Stimulated activated CD4-positive, alpha-beta T cell treated with anti-CD3 and anti-CD28 coated beads, Interleukin-4, amount 100 ng/mL, for 24 hours (primary cell): ENCODE measurements at places on chromosomes 1 and 21.

DNA sequence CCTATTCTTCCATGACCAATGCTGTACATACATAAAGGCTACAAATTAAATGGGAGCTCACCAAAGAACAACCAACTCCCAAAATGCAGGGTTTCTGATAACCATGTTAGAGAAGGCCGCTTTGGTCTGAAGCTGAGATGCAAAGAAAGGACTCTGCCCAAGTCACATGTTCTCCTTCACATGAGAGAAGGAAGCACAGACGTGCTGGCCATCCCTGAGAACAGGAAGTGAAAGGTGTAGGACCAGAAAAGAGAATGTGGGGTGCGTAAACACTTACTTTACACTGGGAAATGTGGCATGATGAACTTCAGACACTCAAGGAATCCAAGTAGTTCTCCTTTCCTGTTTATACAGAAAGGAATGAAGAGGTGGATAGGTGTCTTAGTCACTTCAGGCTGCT is 31.7 kb upstream of the TADA1 start:
- no peak for DNase-seq

GRCh38 chr1:8239039-8239305 is 78.9 kb upstream of the SLC45A1 start:
- DNase-seq = no peak

GRCh38 chr1:151175863-151176262 is at the start of gene TMOD4:
Gene TMOD4 (minus strand): TSS chr1:151175981. CDS start chr1:151174875, 1,106 bp downstream.
- DNase-seq = no peak

DNA sequence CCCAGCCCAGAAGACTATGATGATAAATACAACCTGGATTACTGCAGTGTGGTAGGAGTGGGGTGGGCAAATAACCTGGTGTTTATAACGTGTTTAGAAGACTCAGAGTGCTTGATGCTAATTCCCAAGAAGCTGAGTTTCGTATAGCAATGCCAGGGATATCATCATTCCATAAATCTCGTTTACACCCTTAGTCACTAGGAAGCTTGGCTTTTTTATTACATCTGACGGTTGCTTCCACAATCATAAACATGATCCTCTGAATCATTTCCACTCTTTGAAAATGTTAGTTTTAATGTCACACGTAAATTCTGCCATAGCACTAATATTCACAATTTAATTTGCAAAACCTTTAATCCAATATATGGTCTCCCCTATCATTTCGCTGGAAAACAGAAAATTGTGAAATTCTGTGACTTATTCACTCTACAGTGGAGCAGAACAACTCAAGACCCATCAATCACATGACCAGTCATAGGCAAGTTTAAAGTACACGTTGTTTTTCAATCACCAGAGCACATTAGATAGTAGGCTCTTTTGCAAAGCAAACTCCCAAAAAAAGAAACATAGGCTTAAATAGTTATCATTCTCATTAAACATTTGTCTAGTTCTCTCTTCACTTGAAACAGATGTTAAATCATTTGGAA is 321.0 kb downstream of the LTN1 start:
- no peak for DNase-seq

DNA sequence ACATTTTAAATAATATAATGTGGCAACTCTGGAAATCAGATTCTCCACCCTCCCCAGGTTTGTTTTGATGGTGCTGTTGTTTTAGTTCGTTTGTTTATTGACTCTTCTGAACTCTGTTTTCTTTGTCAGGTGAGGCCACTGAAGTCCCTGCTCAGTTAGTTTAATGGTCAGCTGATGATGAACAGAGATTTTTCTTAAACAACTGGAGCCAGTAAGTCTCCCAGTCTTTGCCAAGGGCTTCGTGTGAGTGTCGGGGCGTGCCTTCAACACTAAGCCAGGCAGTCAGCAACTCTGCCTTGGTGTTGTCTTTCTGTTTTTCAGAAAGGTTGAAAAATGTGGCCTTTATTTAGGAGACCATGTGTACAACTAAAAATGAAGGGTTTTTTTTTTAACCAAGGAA is 58.9 kb downstream of the TEX35 start:
- no peak for DNase-seq

DNA sequence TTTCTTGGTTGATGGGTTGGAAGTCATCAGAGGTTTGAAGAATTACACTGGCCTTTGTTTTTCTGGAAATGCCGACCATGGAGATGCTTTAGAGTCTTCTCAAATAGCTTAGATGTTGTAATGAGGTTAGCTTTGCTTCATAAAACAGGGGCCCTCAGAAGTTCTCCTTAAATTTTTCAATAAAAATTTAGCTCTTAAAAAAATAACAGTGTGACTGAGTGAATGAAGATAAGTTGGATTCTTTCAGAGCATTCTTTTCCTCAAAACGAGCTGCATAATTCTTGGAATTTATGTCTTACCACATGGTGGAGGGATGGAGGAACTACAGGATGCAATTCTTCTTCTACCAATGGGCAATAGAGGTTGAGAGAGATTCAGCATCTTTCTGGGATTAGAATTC is 23.4 kb downstream of the SYT11 start:
- DNase-seq = no peak

- no peak for DNase-seq
These were observed 13.4 kb upstream of the HMCN1 start for GRCh38 chr1:185720633-185721272.

- no peak for DNase-seq
These were observed 15.7 kb upstream of the CPT2 start for GRCh38 chr1:53180951-53181350.

DNA sequence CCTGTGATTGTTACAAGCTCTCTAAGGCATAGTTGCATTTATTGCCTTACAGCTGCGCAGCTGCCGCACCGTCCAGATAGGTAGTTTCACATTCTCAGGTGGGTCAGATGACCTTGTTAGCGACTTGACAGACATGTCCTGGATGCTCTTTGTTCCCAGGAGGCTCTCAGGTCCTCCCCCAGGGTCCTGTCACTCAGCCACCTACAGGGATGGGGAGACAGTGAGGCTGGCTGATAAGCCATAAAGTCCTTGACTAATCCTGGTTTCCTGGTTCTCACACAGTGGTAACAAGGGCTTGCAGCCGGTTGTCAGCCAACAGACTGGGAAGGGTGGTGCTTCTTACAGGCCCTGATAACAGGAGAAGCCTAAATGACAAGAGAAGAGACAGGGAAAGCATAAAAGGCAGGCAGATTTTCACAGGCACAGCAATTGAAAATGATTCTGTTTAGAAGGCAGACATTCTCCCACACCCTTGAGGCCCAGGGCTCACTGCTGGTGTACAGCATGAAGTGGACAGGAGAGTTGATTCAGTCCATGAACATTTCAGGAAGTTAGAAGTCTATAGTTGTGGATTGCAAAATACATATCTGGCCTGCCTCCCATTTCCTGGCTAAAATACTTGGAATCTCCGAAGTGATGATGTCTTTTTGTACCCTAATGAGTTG is 2.9 kb downstream of the ARF1 start:
- DNase-seq = no peak

DNA sequence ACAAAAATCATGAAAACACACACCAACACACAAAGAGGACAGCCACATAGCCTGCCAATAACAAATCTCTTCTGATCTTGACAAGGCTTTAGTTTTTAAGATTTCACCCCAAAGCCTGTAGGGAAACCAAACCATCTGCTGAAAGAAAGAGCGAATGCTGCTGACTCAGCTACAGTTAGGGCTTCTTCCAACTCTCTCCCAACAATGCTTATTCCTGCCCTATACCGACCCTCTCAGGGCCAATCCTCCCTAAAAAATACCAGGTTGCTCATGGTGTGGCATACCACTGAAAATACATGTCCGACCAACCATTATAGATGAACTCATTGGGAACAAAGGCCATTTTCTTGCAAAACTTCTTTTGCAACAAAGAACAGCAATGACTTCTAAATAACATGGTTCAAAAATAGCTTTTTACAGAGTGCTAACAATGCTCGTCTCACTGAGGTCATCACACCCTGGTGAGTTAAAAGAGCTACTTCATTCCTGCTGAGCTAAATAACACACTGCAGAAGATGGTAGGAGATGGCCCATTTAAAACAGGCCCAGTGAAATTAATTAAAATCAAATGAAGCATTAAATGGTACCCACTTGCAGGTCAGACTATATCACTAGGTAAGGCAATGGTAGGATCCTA is 86.1 kb downstream of the KIAA0319L start:
- DNase-seq = no peak

GRCh38 chr21:36780861-36781260 is 81.9 kb downstream of the SIM2 start:
- no peak for DNase-seq

DNA sequence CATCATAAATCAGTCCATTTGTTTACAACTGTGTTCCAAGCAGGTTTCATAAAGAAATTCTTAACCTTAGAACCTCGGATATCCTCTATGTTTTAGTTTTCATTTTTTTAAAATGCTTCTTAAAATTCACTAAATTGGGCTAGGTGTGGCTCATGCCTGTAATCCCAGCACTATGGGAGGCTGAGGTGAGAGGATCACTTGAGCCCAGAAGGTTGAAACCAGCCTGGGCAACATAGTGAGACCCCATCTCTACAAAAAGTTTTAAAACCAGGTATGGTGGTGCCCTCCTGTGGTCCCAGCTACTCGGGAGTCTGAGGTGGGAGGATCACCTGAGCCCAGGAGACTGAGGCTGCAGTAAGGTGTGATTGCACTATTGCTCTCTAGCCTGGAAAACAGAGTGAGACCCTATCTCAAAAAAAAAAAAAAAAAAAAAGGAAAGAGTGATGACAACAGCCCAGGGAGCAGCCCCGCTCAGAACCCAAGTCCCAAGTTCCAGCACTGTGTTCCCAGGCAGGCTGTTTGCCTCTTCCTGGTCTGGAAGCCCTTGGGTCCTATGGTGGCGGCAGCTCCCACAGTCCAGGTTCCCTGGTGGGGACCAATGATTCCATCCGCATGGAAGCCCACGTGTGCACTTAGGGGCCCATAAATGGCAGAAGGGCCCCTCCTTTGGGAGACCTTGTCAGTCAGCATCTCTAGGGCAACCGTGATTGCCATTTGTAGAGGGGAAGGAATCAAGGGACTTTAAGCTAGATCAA is 24.7 kb upstream of the SPSB1 start:
- no peak for DNase-seq

GRCh38 chr1:198520524-198521254 is 19.8 kb downstream of the ATP6V1G3 start:
- no peak for DNase-seq

GRCh38 chr1:222539951-222540597 is 7.8 kb downstream of the HHIPL2 start:
- DNase-seq = no peak

DNA sequence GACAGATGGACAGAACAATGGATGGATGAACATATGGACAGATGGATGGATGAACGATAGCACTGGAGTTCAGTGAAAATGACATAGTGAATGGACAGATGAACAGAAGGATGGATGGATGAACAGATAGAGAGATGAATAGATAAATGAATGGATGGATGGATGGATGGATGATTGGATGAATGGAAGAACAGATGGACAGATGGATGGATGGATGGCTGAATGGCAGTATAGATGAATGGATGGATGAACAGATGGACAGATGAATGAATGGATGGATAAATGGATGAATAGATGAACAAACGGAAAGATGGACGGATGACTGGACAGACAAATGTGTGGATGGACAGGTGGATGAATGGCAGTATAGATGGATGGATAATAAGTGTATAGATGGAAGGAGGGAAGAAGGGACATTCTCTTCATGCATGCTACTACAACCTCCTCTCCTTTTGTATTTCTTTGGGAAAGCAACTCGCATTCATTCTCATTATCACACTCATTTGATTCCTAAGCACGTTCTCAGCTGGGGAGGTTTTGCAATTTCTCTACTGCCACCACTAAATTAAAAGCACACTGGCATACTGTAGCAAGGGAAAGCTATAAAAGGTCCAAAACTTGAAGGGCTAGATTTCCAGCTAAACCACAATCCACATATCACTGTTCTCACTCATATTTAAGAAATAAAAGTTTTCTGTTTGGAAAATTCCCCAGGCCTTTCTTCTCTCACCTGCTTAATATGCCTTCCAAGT is 34.1 kb downstream of the SUSD4 start:
- DNase-seq = no peak
